Left cardiac atrium (tissue), 4 donors: ENCODE measurements at places on chromosomes 6 and 20. TPM values are rescaled to one million over a fixed set of nuclear protein-coding genes. Genes with fewer than 3 reads are reported as not detected.

The GMPR gene
- 65.2 TPM for total RNA-seq

DNA sequence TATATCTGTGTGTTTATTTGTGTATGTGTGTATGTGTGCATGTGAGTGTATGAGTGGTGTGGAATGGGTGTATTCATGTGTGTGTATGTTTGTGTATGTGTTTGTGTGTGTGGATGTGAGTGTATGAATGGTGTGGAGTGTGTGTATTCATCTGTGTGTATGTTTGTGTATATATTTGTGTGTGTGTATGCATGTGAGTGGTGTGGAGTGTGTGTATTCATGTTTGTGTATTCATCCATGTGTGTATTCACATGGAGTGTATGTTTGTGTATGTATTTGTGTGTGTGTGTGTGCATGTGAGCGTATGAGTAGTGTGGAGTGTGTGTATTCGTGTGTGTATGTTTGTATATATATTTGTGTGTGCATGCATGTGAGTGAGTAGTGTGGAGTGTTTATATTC is 66.6 kb downstream of the PPP1R14C start:
- no peak for DNase-seq

- no peak for DNase-seq
Observed at GRCh38 chr20:36268440-36269342, 32.4 kb downstream of the AAR2 start.

GRCh38 chr6:36836111-36837021 is 2.9 kb downstream of the CPNE5 start:
- DNase-seq, result no peak
